ENCODE measurements at places on chromosomes 13 and 19.

GRCh38 chr19:41144403-41144802, 30.2 kb downstream of the CYP2F1 start:
- peak; percentile 87 for DNase-seq

DNA sequence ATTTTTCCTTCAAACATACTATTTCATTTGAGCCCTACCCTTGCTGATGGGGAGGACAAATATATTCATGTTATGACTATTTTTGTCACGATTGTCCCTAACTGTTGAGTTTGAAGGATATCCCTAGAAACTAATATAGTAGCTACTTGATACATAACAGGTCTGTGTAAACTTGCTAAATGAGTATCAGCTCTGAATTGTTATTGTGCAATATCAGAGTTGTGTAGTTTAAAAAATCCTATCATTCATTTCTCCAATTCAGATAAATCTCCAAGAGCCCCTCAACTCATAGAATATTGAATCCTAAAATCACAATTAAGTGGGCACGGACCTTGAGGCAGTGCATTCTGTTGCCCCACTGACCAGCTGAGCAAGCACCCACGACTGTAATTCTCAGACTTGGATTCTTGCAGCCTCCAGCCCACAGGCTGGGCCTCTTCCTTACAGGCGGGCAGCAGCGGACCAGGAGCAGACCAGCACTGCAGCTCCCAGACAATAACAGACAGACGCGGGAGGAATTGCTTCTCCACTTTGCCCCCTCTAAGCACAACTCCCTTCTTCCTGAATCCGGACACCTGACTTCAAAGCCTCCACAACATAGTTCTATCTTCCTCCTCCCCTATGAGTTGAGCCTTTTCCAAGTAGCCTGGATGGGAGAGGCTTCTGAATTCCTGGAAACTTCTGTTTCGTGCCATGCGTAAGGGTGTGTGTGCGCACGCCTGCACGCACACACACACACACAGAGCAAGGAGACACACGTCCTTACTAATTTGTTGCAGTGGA, 337.6 kb upstream of the ARGLU1 start:
- no peak for DNase-seq

DNA sequence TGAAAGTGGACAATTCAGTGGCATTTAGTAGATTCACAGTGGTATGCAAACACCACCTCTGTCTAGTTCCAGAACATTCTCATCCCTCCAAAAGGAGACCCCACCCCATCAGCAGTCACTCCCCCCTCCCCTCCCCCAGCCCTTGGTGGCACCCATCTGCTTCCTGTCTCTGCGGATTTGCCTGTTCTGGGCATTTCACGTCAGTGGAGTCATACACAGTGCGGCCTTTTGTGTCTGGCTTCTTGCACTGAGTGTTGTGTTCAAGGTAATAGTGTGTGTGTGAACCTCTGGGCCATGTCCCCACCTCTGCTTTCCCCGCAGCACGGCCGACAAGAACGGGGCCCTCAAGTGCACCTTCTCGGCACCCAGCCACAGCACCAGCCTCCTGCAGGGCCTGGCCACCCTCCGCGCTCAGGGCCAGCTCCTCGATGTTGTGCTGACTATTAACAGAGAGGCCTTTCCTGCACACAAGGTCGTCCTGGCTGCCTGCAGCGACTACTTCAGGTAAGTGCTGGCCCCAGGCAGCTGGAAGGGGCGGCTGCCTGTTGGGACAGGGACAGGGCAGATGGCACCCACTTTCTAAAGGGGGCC, 19.4 kb upstream of the CRTC1 start:
- no peak for DNase-seq

GRCh38 chr13:29196409-29197074, 376.4 kb downstream of the MTUS2 start:
- no peak for DNase-seq

DNA sequence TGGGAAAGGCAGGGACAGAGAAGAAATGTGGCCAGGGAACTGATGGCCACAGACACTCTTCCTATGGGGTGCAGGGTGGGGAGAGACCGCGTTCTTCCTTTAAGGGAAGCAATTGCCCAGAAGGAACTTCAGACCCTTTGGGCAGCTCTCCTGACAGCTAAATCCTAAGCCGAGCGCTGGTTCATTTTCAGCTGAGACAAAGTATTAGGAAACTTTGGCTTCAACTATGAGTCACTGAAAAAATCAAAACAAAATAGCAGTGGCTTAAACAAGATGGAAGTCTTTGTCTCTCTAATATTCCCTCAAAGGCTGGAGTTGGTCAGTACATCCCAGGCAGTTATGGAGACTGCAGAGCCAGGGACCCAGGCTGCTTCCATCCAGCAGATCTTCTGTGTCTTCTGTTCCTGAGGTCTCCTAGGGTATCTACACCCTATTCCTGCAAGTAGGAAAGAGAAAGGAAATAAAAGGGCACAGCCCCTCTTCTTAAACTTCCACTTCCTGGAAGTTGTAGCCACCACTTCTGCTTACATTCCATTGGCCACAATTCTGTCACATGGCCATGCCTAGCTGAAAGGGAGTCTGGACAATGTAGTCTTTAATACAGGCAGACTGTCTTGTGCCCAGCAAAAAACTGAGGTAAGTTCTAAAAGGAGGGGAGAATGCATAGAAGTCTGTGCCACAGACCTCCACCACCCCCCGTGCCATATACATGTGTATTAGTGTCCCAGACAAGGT, 163.5 kb downstream of the KATNAL1 start:
- DNase-seq: no peak
